ENCODE measurements at places on chromosomes 7 and 10.

DNA sequence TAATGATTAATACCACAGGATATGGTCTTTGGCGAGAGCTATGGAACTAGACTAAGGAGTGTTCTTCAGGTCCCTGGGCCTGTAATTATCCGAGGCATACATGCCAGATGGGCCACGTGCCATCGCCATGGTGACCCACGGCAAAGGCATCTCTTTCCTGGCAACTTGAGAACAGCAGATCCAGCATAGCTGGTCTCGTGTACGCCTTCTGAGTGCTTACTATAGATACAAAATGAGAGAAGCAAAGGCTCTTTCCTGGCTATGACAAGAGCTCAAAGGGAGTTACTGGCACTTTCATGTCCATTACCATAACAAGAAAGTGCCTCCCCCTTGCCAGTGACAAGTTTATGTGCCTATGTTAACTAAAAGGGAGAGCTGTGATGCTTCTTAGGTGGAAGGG, 26.0 kb upstream of the GLI3 start:
- no peak for DNase-seq

GRCh38 chr7:91847231-91847630, 33.3 kb downstream of the MTERF1 start:
- DNase-seq, result no peak

DNA sequence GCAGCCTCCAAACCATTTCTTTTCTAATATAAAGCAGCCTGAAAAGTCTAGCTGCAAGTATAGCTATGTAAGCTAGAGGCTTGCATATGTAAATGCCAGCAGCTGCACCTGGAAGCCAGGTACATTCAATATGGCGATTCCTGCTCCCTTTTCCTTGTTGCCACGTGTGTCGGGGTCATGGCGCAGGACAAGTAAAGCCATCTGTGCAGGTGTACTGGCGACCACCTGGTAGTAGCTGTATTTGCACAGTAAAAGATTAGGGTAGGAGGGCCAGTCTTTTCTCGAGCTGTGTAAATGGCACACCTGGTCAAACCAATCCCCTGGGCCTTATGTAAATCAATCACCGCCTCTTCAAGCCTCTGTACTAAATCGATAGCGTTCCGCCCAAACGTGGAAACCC, 484.5 kb downstream of the MAGI2 start:
- DNase-seq, result no peak

DNA sequence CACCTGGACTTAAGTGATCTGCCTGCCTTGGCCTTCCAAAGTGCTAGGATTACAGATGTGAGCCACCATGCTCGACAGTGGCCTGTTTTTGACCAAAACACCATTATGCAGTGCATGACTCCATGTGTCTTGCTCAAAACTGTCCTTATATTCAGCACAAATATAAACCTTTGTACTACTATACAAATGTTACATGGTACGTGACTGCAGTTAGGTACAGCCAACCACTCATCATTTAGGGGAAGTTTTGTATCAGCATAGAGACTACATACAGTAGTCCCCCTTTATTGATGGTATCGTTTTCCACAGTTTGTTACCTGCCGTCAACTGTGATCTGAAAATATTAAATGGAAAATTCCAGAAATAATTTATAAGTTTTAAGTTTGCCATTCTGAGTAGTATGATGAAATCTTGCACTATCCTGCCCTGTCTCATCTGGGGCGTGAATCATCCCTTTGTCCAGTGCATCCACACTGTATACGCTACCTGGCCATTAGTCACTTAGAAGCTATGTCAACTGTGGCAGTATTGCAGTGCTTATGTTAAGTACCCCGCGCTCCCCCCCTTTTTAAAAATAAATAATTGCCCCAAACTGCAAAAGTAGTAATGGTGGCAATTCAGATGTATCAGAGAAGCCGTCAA, 23.3 kb upstream of the ZNF282 start:
- no peak for DNase-seq

GRCh38 chr10:4051641-4052151, 266.7 kb upstream of the KLF6 start:
- no peak for DNase-seq

GRCh38 chr7:111833466-111833865, 271.2 kb upstream of the IMMP2L start:
- no peak for DNase-seq

GRCh38 chr7:101370836-101371235, 8.2 kb downstream of the COL26A1 start:
- no peak for DNase-seq

GRCh38 chr7:145313551-145313950, 477.7 kb upstream of the TPK1 start:
- no peak for DNase-seq
